Breast epithelium (tissue), 4 donors: ENCODE measurements at places on chromosomes 12 and 14. TPM values are rescaled to one million over a fixed set of nuclear protein-coding genes. Genes with fewer than 3 reads are reported as not detected.

GRCh38 chr12:22255097-22255496 is 79.4 kb downstream of the ST8SIA1 start:
- no peak for DNase-seq

DNA sequence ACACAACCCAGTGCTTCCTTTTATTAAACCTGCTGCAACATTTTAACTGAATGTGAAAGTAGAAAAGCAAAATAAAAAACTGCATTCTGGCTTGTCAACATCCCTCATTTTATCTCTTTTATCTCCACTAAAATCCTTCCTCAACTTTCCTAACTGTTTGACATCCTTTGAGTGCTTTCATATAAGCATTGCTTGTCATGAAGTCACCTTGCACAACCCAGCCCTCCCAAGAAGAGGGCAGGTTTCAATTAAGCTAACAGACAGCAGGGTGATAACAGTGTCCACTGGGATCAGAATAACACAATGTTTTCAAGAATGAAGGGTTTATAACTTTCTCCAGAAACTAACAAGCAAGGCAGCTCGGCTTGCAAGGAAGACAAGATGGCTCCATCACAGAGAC is 16.3 kb upstream of the TSPAN8 start:
- DNase-seq: no peak

- DNase-seq: no peak
Observed at GRCh38 chr12:83960767-83961166, 951.8 kb downstream of the SLC6A15 start.

- DNase-seq: no peak
Observed at GRCh38 chr12:30996752-30997151, 70.2 kb downstream of the TSPAN11 start.

DNA sequence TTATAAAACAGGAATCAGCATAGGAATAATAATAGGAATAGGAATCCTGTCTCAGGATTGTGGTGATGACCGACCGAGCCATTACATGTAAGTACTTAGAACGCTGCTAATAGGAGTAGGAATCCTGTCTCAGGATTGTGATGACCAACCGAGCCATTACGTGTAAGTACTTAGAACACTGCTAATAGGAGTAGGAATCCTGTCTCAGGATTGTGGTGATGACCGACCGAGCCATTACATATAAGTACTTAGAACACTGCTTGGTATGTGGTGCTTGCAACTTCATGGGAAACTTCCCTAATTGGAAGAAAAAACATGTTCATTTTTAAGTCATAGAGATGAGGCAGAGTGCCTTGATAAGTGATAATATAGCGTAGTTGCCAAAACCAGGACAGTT is 30.0 kb downstream of the ELK3 start:
- DNase-seq: no peak

GRCh38 chr14:104094709-104095425 is 9.4 kb downstream of the ASPG start:
- DNase-seq: no peak

GRCh38 chr12:107435520-107435919 is 250.1 kb upstream of the PWP1 start:
- DNase-seq: no peak

DNA sequence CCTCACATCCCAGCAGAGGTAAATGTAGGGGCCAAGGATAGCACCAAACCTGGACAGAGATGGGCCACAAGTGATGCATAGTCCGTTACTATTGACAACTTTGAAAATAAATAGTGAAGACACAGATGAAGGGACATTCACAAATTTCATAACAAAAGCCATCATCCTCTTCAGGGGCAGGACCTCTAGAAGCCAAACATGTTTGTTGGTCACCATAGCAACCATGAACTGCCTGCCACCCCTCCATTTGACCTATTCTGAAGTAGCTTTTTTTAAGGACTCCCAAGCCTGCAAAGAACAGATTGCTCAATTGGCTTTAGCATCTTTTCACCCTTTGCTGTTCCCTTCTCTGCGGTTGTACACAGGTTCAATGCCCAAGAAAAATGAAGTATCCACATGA is 35.7 kb upstream of the MDM1 start:
- no peak for DNase-seq

GRCh38 chr12:60279221-60279620 is 683.4 kb downstream of the SLC16A7 start:
- no peak for DNase-seq

GRCh38 chr12:64544371-64545080 is 65.8 kb upstream of the RASSF3 start:
- no peak for DNase-seq

GRCh38 chr14:78074561-78074960 is 95.6 kb upstream of the NRXN3 start:
- no peak for DNase-seq

DNA sequence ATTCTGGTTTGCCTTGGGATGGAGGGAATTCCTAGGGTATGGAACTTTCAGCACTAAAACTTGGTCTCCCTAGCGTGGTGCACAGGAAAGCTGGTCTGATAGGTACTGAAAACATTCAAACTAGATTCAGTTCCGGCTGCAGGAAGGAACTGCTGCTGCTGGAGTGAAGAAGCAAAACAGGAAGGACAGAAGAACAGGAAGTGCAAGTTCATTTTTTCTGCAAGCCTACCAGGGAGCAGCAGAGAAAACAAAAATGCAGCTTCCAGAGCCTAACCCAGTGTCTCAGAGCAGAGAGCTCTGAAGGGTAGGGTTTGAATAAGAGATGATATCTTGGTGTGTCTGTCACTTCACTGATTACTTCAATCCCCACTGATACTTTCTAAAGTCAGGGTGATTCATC is 165.2 kb downstream of the VRK1 start:
- DNase-seq: no peak

GRCh38 chr12:79373896-79374499 is 316.8 kb downstream of the PAWR start:
- no peak for DNase-seq

DNA sequence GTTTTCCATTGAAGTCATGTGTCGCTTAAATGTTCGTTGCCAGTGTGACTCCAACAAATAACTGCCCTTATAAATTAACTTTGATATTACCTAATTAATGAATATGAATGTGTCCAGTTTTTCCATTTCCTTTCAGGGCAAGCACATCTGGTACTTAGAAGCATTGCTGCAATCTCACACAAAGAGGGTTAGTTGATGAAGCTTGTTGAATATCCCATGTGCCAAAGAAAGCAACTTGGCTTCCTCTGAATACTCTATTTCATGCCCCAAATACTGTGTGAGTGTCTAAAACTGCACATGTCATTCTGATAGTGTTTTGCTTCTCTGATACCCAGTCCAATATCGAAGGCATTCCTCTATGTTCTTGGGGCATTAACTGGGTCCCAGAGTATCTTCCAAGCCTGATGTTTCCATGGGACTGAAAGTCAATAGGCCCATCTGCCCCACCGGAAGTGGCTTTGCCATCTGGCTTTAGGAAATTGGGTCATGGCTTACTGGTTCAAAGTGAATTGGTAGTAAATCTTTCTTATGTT is 75.8 kb upstream of the CNTN1 start:
- no peak for DNase-seq

DNA sequence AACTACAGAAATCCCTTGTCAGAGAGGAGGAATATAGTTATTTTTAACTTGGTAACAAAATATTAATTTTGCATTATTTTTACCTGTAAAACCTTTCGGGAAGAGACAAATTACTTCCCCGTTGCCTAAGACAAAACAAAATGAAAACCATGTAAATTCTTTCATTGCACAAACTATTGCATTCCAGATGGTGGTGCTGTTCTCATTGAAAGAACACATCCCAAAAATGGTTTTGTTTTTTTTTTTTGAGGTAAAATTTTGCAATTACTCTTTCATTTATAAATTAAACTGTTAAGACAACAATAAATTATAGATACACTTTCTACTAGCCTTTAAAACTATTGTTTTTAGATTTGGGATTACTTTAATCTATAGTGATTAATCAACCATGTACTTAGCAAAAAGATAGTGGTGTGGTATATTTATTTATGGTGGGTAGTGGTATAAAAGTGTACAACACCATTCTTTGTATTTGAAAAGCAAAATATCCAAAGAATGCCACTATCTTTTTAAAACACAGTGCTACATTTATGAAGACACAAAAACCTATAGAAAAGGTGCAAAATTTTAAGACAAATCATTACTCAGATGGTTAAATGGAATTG is 115.5 kb downstream of the SLC38A1 start:
- DNase-seq: no peak

- DNase-seq: peak; percentile 86
Observed at GRCh38 chr14:103736546-103737431, 21.2 kb downstream of the ZFYVE21 start.

DNA sequence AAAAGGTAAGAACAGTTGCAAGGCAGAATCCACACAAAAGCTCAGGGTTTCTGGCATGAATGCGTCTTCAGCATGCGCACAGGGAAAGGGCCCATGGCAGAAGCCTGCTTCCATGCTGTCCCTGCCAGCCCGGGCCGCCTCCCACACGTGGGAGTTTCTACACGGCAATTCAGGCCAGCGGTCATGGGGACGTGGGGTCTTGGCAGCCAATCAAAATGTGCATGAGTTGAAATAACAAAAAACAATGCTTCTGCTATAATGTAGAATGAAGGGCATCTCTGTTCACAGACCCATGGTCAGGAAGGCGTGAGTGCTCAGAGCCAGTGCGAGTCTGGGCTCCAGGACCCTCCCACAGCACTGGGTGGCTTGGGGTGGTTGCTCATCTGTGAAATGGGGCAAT is 28.6 kb downstream of the AMN start:
- no peak for DNase-seq

- DNase-seq: no peak
Observed at GRCh38 chr12:93778306-93778705, 101.1 kb downstream of the CRADD start.

- no peak for DNase-seq
Observed at GRCh38 chr12:293199-293598, 30.6 kb upstream of the SLC6A13 start.

DNA sequence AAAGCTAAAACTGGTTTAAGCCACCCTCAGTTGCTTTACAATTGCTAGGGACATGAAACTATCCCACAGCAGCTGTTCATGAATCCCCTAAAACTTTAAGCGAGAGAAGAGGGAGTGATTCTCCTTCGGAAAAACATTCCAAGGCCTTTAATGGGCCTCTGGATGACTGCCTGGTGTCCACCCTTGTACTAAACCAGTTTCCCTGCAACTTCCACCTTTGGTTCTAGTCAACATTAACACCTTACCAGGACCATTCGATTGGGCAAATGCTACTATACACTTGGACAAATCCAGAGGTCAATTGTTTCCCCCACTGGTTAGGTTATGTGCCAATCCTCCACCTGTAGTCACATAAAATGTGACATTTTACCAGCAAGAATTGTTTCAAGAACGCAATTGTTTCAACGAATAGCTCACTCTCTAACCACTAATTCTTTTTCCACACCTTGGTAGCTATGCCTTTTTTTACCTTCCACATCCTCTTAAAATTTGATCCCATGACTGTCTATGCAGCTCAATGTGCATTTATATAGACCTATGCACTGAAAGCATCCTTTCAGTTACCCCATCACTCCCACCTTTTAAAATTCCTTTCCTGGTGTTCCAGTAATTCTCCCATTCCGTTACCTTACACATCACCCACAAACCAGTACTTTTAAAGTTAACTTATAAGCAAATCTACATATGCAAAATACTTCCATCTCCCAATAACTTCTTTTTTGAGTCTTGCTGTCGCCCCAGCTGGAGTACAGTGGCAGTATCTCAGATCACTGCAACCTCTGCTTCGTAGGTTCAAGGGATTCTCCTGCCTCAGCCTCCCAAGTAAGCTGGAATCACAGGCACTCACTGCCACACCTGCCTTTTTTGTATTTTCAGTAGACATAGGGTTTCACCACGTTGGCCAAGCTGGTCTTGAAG is 3.6 kb downstream of the UBC start:
- no peak for DNase-seq

DNA sequence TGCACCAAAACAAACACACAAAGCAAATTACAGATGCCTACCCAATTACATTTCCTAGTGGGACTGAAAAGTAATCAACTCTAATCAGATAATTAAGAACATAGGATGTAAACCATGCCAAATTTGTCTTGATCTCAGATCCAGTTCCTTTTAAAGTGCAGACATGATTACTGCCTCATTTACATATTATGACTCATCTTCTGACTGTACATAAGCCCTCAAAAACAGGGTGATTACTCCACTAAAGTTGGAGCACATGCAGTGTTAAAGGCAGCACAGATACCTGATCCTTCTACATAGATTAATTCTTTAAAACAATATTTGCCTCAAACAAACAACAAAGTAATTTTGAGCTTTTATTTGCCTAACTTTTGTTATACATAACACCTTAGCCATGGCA is 337.2 kb downstream of the RPS29 start:
- DNase-seq: no peak

DNA sequence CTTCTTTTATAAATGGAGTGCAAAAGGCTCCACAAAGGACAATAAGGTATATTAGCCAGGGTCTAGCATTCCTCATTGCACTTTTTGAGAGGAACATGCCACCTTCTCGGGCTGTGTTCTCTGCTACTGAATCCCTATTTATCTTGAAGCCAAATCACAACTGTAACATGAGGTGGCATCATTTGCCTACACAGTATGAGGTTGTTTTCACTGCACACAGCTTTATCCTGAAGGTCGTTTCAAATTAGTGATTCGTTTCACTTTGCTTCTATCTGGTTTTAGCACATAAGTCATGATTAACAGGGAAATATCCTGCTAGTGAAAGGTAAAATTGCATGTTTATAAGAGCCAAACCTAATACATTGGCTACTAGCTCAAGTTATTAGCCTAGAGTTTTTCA is 153.8 kb downstream of the SLC35F4 start:
- DNase-seq: no peak

- no peak for DNase-seq
Observed at GRCh38 chr14:95151561-95151960, 5.8 kb downstream of the DICER1 start.

- DNase-seq: no peak
Observed at GRCh38 chr14:64198486-64198885, 95.7 kb downstream of the ESR2 start.

DNA sequence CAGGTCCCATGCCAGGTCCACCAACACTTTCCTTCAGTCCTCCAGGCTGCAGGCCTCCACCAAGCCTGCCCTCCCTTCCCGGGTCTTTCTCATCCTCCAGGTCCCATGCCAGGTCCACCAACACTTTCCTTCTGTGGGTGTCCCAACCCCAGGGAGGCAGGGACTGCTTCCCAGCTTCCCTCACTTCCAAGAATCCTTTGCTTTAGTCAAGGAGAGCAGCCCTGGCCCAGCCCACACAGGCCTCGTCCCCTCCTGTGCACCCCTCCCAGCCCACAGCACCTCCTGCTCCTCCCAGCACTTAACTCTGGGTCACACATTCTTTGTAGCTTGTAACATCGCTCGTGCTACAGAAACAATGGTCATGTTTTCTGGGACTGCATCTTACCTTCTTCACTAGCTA is 72.9 kb downstream of the TESC start:
- peak; percentile 13 for DNase-seq

- no peak for DNase-seq
Observed at GRCh38 chr12:122867691-122868461, 28.0 kb downstream of the VPS37B start.

- no peak for DNase-seq
Observed at GRCh38 chr12:39937119-39937518, 168.8 kb downstream of the SLC2A13 start.

GRCh38 chr12:586318-587071 is 76.8 kb downstream of the NINJ2 start:
- DNase-seq: no peak

GRCh38 chr12:107875786-107876185 is 101.3 kb downstream of the ASCL4 start:
- no peak for DNase-seq

The MMP19 gene
- 21.9 TPM for total RNA-seq

The CCDC175 gene
- total RNA-seq: 0.33 TPM

The FOXA1 gene
- total RNA-seq: 74.4 TPM

The GZMB gene
- total RNA-seq: not detected

The EPYC gene
- total RNA-seq: not detected

The ZFHX2 gene
- 0.66 TPM for total RNA-seq

The SMIM41 gene
- total RNA-seq: 1.3 TPM

The BCL7A gene
- 8.8 TPM for total RNA-seq

The KRT6C gene
- not detected for total RNA-seq
